ENCODE measurements at places on chromosomes 16 and 17.

DNA sequence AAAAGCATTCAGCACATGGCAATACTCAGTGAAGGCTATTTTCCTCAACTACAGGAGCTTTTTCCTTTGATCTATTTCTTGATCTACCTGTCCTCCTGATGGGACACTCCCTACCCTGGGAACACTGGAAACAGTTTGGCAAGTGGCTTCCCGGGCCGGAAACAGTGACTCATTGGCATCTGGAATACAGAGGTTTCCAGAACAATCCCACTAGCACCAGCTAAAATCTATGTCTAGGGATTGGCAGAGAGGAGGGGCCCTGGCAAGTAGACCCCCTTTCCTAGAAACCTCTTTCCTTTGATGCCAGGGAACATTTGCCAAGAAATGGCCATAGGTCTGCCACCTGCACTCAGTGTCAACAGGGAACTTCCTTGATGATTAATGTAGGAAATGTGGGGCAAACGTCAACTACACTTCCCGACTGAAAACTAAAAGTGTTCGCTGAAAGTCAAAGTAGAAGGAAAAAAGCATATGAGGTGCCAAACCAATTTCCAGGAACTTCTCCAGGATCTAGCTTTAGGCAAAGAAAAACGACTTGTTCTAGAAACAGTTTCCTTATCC lies 30.4 kb upstream of the FBXW10B start:
- DNase-seq: peak; percentile 57

DNA sequence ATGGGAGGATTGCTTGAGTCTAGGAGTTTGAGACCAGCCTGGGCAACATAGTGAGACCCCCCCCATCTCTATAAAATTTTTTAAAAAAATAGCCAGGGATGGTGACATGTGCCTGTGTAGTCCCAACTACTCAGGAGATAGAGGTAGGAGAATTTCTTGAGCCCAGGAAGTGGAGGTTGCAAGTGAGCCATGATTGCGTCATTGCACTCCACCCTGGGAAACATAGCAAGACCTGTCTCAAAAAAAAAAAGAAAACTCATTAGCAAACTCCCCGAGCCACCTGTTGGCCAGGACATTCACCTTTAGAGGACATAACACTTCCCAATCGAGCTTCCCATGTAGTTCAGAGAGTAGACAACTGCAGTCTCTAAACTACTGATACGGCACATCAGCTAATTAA lies 274.2 kb downstream of the ABCC12 start:
- no peak for DNase-seq

GRCh38 chr17:11805952-11806351 lies 191.3 kb downstream of the ZNF18 start:
- DNase-seq: no peak

DNA sequence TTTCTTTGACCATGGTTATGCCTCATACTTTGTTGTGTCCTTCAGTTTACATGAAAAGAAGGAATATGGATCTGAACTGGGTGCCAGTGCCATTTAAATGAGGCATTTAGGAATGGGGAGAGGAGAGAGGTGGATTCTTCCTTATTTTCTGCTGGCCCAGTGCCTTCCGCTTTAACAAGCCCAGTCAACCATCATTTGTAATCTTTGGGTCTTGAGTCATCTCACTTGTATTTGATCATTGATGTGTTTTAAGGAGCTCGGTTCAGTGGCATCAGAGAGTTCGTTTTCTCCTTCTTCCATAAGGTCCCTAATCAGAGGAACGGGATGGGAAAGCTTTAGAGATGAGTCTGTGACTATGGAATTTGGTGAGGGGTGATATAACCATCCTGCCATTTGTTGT lies 334.9 kb downstream of the WWOX start:
- DNase-seq: no peak

- DNase-seq: no peak
Measured at GRCh38 chr16:84053237-84053636, 10.6 kb upstream of the SLC38A8 start.

DNA sequence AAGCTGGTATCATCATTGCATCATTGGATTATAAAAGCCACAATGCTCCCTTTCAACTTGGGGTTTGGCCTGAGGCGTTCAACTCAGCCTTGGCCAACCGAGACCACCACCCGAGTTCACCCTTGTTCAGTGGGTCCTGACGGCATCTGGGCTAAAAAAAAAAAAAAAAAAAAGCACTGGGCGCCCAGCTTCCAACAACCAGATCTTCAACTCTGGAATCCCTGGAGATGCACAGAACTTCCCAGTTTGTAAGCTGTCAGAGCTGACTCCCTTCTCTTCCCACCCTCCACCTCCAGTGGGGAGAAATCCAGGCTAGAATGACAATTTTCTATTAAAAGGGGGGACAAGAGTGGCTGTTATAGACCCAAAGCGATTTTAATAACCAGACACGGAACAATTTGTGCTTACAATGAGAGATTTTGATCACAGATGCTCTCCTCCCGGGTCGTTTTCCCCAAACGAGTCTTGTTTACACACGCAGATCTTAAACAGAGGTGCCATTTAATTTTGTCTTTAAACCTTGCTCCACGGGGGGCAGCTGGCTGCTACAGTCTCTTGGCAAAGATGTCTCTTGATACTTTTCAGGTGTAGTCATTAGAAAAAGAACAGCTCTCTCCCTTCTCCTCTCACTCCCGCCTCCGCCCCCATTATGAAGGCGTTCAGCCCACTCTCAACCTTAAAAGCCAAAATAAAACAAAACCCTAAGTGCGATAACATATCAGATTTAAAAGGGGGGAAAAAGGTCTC lies 26.9 kb downstream of the GPRC5B start:
- no peak for DNase-seq

GRCh38 chr17:7646457-7646856 lies 4.3 kb upstream of the ATP1B2 start:
- no peak for DNase-seq

GRCh38 chr16:88274847-88275246 lies 107.9 kb upstream of the ZNF469 start:
- no peak for DNase-seq

DNA sequence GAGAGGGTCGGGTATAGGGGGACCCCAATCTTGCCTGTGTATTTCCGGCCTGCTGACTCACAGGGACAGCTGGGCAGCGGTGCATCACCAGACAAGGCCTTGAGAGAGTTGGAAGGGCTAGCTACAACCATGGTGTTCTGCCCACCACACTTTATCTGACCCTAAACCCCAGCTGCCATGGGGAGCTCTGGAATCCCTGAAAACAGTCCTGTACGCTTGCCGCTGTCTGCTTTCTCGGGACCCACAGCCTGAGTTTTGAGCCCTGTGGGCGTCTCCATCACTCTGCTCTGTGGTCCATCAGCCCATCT lies 100.4 kb upstream of the GSE1 start:
- no peak for DNase-seq

DNA sequence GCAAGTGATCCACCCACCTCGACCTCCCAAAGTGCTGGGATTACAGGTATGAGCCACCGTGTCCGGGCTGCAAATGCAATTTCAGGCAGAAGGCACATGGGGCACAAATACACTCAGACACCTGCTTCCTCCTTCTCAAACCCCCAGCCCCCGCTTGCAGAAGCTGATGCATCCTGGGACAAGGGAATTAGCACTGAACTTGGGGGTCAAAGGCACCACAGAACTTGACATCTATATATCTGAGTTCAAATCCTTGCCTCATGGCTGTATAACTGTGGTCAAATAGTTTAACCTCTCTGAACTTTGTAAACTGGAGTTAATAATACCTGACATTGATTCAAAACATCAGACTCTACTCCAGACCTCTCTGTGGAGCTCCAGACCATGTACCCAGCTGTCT lies 4.1 kb upstream of the ARL5C start:
- no peak for DNase-seq

DNA sequence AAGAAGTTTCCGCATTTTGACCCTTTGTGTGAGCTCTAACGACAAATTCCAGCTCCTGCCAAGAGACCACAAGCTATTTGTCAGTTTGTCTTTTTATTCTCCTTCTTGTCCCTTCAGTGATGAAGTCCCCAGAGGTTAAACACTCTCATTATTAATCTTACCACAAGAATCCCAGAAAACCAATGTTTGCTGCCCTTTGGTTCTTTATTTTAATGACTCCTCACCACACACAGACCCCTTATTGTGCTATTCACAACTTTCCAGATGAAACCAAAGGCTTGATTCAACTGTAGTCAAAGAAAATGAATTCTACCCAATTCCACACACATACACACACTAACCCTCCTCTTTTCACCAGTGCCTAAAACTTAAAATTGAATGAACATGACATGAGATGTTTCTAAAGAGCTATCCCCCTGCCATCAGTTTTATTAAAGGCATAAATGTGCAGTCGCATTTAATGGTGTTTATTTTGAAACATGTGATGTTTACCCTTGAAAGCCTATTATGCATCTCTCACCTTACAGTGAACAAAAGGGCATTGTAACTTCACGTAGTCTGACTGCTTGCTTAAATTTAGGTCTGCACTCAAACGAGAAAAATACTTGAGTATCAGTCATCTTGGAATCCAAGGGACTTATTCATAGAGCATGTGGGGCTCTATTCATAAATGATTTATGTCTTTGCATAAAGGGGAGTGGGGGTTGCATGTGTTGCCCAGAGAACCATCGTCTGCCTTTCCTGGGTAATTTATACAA lies 44.1 kb downstream of the PCTP start:
- DNase-seq: no peak

- no peak for DNase-seq
Measured at GRCh38 chr16:57739756-57740422, 4.3 kb downstream of the KATNB1 start.

DNA sequence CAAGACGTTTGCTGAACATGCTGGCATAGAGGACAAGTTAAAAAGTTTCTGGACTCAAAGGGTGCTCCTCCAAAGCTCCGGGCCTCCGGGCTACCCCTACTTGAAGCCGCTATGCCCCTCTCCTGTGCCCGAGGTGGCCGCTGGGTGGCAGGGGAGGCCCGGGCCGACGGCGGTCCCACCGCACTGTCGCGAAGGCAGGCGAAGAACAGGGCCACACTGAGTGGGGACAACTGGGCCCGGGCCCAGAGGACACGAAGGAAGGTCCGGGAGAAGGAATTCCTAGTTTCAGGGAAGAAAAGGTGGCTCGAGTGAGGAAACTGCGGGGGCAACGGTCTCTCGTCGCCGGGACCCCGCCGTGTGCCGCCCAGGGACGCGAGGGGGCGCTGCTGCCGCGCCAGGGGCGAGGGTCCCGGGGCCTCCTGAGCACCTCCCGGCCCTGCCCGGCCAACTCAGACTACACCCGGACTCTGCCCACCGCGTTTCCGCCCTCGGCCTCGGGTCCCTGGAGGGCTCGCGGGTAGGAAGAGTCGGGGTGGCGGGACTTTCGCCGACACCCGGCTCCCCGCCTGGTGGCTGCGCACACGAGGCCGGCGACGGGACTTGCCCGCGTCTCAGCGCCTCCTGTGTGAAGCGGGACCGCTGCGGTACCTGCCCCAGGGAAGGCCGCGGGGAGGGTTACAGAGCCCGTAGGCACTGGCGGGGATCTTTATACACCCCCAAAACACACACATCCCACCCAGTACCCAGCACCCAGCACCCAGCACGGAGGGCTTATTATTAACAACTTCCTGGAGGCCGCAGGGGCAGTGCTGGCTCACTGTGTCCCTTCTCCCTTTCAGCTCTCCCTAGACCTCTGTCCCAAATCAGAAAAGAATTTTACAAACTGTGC lies 772 bp upstream of the CHCT1 start:
- peak; percentile 22 for DNase-seq

DNA sequence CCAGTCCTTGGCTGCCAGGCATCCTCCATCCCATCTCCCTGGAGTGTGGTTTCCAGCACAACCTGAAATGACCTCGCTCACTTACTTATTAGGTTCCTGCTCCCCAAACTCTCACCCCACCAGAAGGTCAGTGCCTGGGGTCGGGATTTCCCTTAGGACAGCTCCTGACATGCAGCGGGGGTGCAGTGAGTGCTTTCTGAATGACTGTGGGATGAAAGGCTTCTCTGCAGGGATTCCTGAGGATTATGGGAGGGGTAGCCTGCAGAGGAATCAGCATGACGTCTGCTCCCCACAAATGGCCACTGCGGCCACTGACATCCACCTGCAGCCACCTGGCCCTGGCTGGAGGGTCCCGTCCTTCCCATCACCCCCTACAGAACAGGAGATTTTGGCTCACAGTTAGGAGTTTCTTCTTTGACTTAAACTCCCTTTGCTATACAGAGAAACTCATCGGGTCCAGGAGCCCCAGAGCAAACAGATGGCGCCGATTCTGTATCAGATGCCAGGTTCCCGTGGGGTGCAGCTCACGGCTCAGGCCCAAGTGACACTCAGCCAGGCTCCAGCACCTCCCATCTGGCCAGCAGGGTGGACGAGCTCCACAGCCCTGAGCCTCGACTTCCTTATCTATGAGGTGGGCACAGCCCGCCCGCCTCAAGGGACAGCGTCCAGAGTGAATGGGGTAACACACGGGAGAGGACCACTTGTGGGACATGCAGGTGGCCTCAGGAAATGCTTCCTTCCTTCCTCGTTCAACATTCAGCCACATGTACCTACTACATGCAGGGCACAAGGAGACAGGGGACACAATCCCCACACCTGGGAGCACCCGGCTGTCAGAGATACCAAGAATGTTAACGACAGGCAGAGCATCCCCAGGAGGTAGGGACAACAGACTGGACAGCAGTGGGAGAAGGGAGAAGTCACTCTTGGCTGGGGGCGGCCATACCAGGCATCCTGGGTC lies 69.8 kb downstream of the RMI2 start:
- no peak for DNase-seq

DNA sequence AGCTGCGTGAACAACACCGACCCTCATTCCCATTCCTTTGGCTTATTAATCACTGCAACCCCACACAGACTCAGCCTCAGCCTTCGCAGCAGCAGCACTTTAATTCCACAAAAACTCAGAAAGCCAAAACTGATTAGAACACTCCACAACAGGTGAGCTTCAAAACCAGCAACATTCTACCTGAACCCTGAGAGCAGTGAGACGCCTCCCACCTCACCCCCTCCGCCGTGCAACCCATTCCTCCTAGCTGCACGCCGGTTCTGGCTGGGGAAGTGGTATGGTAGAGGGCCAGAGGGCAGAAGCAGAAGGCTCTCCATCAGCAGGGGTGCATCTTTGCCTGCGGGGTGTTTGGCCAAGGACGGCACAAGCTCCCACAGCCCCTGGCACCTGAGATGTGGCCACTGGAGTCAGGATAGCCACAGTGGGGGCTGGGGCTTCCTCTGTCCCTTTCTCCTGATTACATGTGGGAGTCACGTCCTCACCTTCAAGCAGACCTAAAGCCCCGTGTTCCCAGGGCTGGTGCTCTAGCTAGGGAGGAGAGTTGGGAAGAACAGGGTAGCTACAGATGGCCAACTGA lies 1.6 kb downstream of the BORCS6 start:
- DNase-seq: no peak

- no peak for DNase-seq
Measured at GRCh38 chr16:9316615-9317014, 225.2 kb downstream of the HAPSTR1 start.

- no peak for DNase-seq
Measured at GRCh38 chr16:13858873-13859580, 60.9 kb upstream of the ERCC4 start.
